Activated CD8-positive, alpha-beta T cell treated with anti-CD3 and anti-CD28 coated beads for 36 hours (primary cell): ENCODE measurements at places on chromosomes 3 and 15.

- no peak overlapping the region for H3K4me3 ChIP-seq
- no peak overlapping the region for H3K27ac ChIP-seq
- no peaks in the 10 kb centered on the region for H3K36me3 ChIP-seq
- H3K4me1 ChIP-seq = no peaks in the 10 kb centered on the region
- no peak for DNase-seq
These were observed 151.9 kb downstream of the FAM43A start for GRCh38 chr3:194837457-194838127.

DNA sequence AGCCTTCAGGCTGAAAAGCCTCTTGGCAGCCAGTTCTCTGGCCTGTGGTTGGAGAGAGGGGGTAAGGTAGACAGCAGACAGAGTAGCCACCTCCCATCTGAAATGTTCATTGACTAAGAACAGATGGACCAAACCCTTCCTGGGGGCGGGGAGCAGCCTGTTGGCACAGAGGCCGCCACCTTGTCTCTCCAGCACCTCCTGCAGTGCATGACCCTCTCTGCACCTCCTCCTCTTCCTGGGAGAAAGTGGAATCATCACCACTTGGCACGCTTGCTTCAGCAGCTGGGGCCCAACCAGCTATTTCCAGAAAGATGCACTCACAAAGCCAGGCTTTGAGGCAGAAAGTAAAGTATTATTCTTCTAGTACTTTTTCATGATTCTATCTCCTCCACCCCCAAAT is 313.4 kb upstream of the CHRM5 start:
- DNase-seq = no peak
- H3K27ac ChIP-seq = no peak overlapping the region
- H3K27me3 ChIP-seq = peaks cover 1% of the 10 kb centered on the region
- no peaks in the 10 kb centered on the region for H3K4me1 ChIP-seq
- no peak overlapping the region for H3K4me3 ChIP-seq

DNA sequence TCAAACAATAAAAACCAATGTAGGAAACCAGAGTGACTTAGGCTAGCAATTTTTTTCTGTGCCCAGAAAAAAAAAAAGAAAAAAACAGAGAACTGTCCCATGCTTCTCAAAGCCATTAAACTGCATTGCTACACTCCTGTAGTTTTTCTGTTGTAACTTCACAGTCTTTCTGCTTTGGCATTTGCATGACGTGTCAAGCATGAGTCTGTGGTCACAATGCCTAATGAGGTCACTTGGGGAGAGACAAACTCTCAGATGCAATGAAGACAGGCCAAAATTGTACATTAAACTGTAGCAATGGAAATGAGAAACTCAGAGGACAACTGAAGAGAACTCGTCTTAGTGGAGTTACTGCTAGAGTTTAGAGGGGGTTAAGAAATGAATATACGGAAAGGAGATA is 30.8 kb downstream of the CCDC80 start:
- peaks cover 2% of the 10 kb centered on the region for H3K27me3 ChIP-seq
- DNase-seq = no peak
- peaks cover 3% of the 10 kb centered on the region for H3K4me1 ChIP-seq
- H3K4me3 ChIP-seq = no peak overlapping the region
- no peaks in the 10 kb centered on the region for H3K36me3 ChIP-seq

- DNase-seq = no peak
- H3K4me3 ChIP-seq = no peak overlapping the region
- no peak overlapping the region for H3K27ac ChIP-seq
These were observed 187.3 kb downstream of the AGBL1 start for GRCh38 chr15:86266896-86267484.

- no peaks in the 10 kb centered on the region for H3K27me3 ChIP-seq
These were observed 39.3 kb downstream of the ATP1B3 start for GRCh38 chr3:141915766-141916165.

DNA sequence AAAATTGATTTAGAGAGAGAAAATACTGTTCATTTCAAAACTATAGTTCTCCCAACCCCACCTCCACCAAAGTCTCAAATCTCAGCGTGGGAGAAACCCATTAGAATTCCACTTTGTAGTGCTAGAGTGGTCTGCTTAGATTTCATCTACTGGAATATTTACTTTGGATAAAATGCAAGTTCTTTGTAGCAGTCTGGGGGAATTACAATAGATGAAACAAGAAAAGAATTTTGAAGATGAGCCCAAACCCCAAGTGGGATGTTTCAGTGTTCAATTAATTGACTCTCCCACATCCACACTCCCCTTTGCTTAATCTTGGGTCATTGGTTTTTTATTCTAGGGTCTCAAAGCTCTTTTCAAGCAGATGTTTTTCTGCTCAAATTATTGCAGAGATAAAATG is 97.8 kb downstream of the RPL22L1 start:
- no peaks in the 10 kb centered on the region for H3K4me1 ChIP-seq
- H3K4me3 ChIP-seq = no peak overlapping the region
- H3K36me3 ChIP-seq = no peaks in the 10 kb centered on the region
- H3K27me3 ChIP-seq = peaks cover 2% of the 10 kb centered on the region

- no peaks in the 10 kb centered on the region for H3K27me3 ChIP-seq
- peak overlapping the region; percentile 5 for H3K27ac ChIP-seq
- DNase-seq = no peak
These were observed 5.8 kb downstream of the PDHB start for GRCh38 chr3:58427661-58428361.
